Thoracic aorta (tissue), 2 donors: ENCODE measurements at places on chromosomes 16 and 17. TPM values are rescaled to one million over a fixed set of nuclear protein-coding genes. Genes with fewer than 3 reads are reported as not detected.

QRICH2 gene
- 6.1 TPM for total RNA-seq

DNA sequence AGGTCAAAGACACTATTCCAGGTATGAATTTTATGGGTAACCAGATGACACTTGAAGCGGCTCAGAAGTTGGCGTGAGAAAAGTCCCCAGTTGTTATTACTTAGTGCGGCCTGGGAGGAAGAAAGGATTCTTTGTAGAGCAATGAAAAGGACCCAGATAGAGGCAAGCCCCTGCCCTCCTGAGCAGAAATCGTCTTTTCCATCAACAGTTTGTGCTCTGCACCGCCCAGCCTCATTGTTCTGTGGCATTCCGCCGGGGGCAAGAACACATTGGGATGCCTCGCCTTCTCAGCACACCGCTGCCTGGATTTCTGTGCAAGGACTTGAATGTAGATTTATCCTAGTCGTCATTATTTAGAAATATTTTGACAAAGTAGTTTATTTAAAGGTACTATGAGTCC lies 32.7 kb upstream of the CRHR1 start:
- H3K27me3 ChIP-seq, result no peaks in the 10 kb centered on the region
- H3K27ac ChIP-seq, result no peak overlapping the region
- no peaks in the 10 kb centered on the region for H3K4me1 ChIP-seq
- DNase-seq, result no peak
- H3K4me3 ChIP-seq, result no peak overlapping the region
- H3K36me3 ChIP-seq, result no peaks in the 10 kb centered on the region

DNA sequence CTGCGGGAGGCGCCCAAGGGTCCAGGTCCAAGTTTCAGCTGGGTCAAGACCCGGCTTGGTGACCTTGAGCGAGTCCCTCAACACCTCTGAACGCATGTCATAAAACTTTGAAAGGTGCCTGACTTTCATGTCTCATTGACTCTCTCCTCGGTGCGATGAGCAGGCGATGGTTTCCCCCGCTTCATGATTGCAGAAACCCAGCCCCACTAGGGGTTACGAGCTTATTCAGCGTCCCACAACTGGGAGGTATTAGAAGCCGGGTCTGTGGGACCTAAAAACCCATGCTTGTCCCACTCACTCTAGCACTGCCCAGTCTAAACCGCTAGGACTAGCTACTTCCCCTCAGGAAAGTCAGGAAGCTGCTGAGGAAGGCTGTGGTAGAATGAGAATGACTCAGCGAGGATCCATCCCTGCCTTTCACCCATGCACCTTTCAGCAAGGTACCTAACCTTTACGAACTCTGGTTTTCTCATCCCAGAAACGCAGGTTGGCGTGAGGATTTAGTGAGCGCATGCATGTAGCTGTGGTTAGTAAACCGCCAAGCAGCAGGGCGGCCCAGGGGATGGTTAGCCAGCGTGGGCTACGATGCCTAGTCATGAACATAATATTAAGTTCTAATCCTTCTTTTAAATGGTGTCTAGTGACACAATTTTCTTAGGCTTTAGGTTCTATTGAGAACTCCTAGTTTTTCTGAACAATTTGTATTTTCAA lies 26.2 kb upstream of the RFFL start:
- H3K27me3 ChIP-seq, result no peaks in the 10 kb centered on the region
- DNase-seq, result no peak
- H3K27ac ChIP-seq, result peak overlapping the region; percentile 36
- peaks cover 7% of the 10 kb centered on the region for H3K4me1 ChIP-seq
- peak overlapping the region; percentile 92 for H3K4me3 ChIP-seq

- peaks cover 12% of the 10 kb centered on the region for H3K4me1 ChIP-seq
- no peaks in the 10 kb centered on the region for H3K36me3 ChIP-seq
These were observed 1.7 kb downstream of the USP43 start for GRCh38 chr17:9647014-9647413.

NXPH3 gene
- 131 TPM for total RNA-seq

GRCh38 chr17:29078183-29079045 lies 35.5 kb downstream of the PIPOX start:
- no peak for DNase-seq
- H3K4me1 ChIP-seq, result no peaks in the 10 kb centered on the region
- no peaks in the 10 kb centered on the region for H3K27me3 ChIP-seq
- no peak overlapping the region for H3K4me3 ChIP-seq
- no peak overlapping the region for H3K27ac ChIP-seq
- peaks cover 34% of the 10 kb centered on the region for H3K36me3 ChIP-seq

DNA sequence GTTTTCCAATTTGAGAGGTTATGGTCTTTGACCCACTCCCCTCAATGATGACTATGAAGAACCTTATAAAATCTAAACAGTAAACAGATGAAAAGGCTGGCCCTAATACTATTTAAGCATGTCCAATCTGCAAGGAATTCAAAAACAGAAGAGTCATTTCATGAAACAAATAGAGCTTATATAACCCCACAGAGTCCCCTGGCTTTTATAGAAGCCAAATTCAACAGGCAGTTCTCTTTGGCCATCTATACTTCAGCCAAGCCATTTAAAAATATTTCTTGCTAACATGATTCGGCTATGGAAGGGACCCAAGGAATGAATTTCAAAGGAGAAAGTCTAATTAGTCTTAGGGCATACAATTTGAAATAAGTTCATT lies 43.4 kb downstream of the SPOP start:
- H3K27ac ChIP-seq, result peak overlapping the region; percentile 100
- no peak for DNase-seq
- H3K27me3 ChIP-seq, result no peaks in the 10 kb centered on the region
- H3K4me3 ChIP-seq, result no peak overlapping the region
- H3K4me1 ChIP-seq, result peaks cover 86% of the 10 kb centered on the region

DNA sequence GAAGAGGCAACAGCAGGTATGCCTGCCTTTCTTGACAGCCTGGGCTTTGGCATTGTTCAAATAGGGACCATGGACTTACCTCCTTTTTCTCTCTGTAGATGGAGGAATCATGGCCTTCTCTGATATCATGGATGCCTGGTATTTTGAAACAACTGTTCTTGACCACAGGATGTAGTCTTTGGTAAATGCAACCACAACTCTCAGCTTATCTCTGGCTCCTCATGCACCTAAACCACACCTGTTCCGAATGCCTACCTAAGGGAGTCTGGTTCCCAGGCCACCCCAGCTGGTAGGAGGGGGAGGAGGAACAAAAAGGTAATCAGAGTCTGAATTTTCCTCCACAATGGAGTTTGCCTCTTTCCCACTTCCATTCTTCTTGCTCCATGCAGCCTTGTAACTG lies 18.8 kb downstream of the CDK5RAP3 start:
- H3K27ac ChIP-seq, result no peak overlapping the region
- H3K36me3 ChIP-seq, result no peaks in the 10 kb centered on the region
- no peak for DNase-seq

- DNase-seq, result no peak
- no peaks in the 10 kb centered on the region for H3K27me3 ChIP-seq
- no peak overlapping the region for H3K4me3 ChIP-seq
- no peaks in the 10 kb centered on the region for H3K4me1 ChIP-seq
- no peaks in the 10 kb centered on the region for H3K36me3 ChIP-seq
These were observed 8.1 kb downstream of the C16orf54 start for GRCh38 chr16:29737713-29738112.

GRCh38 chr16:50402298-50402895 lies 33.6 kb upstream of the BRD7 start:
- H3K27me3 ChIP-seq, result no peaks in the 10 kb centered on the region
- H3K27ac ChIP-seq, result no peak overlapping the region
- H3K4me3 ChIP-seq, result no peak overlapping the region
- H3K4me1 ChIP-seq, result no peaks in the 10 kb centered on the region

GRCh38 chr16:82639666-82640336 lies 13.0 kb downstream of the CDH13 start:
- peaks cover 33% of the 10 kb centered on the region for H3K4me1 ChIP-seq
- no peak for DNase-seq
- no peaks in the 10 kb centered on the region for H3K27me3 ChIP-seq
- H3K36me3 ChIP-seq, result no peaks in the 10 kb centered on the region
- no peak overlapping the region for H3K27ac ChIP-seq

DNA sequence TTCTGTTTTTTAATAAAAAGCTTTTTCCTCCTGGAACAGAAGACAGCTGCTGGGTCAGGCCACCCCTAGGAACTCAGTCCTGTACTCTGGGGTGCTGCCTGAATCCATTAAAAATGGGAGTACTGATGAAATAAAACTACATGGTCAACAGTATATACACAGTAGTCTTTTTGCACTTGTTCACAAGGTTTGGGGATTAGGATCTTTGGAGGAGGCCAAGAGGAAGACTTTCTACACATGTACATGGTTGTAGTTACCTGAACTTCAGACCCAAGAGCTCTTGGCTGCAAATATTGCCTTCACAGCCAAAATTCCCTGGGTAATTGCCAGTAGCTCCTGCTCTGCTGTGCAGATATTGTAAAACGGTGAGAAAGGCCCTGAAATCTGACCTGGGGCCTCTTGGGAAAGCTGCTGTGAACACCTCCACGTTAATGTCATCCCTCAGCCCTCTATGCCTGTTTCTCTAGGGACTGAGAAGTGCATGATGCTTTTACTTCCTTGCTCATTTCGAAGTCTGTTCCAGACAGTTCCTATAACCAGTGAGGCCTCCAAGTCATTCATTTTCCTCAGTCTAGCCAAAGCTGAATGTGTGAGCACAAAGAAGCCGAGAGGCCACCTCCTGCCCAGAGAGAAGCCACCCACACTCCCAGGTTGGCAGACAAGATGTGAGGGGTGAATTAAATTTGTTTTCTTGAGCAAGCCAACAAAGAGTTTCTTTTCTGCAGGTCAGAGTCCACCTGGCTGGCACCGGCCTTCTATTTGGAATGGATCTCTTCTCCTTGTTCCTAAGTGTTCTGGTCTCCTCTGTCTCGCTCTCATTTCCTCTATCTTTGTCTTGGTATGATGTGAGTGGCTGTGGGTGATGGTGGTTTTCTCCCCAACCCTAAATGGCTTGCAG lies 15.9 kb downstream of the ANKRD40 start:
- no peak overlapping the region for H3K27ac ChIP-seq
- H3K4me3 ChIP-seq, result no peak overlapping the region
- peaks cover 12% of the 10 kb centered on the region for H3K36me3 ChIP-seq
- no peak for DNase-seq

- DNase-seq, result no peak
- H3K36me3 ChIP-seq, result peaks cover 10% of the 10 kb centered on the region
- no peaks in the 10 kb centered on the region for H3K27me3 ChIP-seq
- H3K4me1 ChIP-seq, result no peaks in the 10 kb centered on the region
- H3K4me3 ChIP-seq, result no peak overlapping the region
These were observed 8.6 kb upstream of the MRC2 start for GRCh38 chr17:62618647-62619416.

DNA sequence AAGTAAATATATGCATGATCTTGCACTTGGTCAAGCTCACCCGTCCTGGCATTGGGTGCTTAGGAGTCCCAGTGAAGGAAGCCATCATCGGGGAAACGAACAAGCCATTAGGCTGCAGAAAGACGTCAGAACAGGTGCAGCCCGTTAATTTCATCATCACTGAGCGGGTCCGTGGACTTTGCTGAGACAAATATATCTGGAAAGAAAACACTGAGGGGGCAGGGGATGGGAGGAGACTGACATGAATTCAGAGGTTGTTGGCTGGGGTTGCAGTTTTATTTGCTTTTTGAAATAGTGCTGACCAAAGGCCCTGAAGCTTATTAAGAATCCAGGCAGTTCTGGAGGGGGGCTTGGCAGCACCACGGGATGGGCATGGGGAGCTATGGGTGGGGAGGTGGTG lies 207.2 kb downstream of the ENGASE start:
- no peaks in the 10 kb centered on the region for H3K4me1 ChIP-seq
- H3K4me3 ChIP-seq, result no peak overlapping the region

NEK8 gene
- total RNA-seq, result 2.2 TPM

DNA sequence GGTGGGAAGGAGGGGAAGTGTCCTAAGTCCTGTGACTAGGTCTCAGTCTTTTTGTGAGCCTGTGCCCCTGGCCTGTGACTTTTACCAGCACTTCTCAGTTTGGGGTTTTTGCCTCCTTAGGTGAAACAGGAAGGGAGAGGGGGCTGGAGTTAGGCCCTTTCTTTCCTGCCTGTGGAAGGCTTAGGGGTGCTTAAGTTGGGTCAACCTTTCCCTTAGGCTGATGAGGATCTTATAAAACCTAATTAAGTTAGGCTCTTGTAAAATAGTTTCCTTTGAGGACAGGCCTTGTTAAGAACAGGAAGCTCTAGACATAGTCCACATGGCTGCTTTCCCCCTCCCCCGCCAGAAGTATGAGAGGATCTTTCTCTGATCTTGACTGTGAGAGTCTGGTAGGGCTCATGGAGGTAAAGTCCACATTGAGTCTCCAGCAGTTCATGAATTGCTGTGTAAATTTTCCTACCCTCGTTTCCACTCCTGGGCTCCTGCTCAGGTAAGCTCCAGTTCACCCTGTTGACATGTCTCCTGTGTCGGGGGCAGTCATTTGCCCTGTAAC lies 17.0 kb upstream of the DNASE1 start:
- H3K27me3 ChIP-seq, result no peaks in the 10 kb centered on the region
- H3K27ac ChIP-seq, result no peak overlapping the region
- H3K4me1 ChIP-seq, result no peaks in the 10 kb centered on the region
- no peak for DNase-seq
- peaks cover 10% of the 10 kb centered on the region for H3K36me3 ChIP-seq

GRCh38 chr16:26983426-26983825 lies 83.3 kb upstream of the C16orf82 start:
- H3K27ac ChIP-seq, result no peak overlapping the region
- no peaks in the 10 kb centered on the region for H3K27me3 ChIP-seq
- no peaks in the 10 kb centered on the region for H3K4me1 ChIP-seq
- DNase-seq, result no peak

DNA sequence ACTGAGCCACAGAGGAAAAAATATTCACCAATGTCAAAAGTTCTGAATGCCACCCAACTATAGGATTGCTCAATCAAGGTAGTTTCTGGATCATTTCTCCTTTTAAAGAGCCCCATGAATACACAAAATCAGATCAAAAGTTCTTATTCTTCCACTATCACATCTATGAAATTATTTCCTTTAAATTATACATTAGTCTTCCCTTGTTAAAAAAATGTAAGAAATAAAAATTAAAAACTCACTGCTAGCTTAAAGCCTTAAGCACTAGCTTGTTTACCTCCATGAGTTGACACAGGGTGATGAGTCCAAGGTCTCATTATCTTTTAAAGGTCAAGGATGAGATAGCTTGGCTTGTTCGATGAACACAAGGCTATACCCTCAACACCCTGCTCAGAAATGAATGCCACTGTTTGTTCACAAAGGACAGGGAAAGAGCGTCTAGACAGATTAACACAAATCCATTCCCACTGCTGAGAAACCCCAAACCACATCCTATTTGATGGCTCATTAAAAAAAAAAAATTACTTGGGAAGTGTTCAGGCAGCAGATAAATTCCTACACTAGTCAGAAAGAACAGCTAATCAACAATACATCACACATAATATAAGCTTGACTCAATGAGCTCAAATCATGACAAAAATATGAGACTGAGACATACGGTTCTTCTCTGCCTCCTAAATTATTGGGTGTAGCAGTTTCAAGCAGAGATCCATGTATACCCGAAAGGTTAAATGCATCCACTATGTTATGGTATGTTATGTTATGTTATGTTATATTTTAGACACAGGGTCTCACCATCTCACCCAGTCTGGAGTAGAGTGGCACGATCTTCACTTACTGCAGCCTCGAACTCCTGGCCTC lies 118.9 kb downstream of the PARN start:
- no peak overlapping the region for H3K27ac ChIP-seq
- no peak for DNase-seq
- peaks cover 8% of the 10 kb centered on the region for H3K4me1 ChIP-seq
- H3K27me3 ChIP-seq, result no peaks in the 10 kb centered on the region
- no peak overlapping the region for H3K4me3 ChIP-seq
- H3K36me3 ChIP-seq, result no peaks in the 10 kb centered on the region

GRCh38 chr16:19071811-19072777 lies 4.7 kb downstream of the COQ7 start:
- H3K27ac ChIP-seq, result no peak overlapping the region
- H3K4me3 ChIP-seq, result no peak overlapping the region
- DNase-seq, result no peak
- H3K4me1 ChIP-seq, result peaks cover 14% of the 10 kb centered on the region
- no peaks in the 10 kb centered on the region for H3K27me3 ChIP-seq
- peaks cover 8% of the 10 kb centered on the region for H3K36me3 ChIP-seq
